ENCODE measurements at places on chromosomes 7 and 10.
A peak's percentile ranks its signal among the peaks of the same experiment; 100 is the strongest.

DNA sequence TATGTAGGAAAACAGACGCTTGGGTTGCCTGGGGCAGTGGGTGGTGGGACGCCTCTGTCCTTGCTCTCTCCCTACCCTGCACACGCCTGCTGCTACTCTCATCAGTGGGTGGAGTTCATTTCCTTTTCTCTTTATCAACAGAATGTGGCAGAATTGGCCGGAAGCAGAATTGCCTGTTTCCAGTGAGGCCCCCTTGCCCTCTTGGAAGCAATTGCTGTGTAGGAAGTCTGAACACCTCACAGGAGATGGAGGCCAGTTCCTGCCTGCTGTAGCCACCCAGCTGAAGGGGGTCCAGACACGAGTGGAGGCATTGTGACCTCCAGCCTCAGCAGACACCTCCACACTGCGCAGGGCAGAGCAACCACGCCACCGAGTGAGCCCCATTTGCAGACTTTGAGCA is 331.6 kb upstream of the ZNF32 start:
- DNase-seq = no peak

DNA sequence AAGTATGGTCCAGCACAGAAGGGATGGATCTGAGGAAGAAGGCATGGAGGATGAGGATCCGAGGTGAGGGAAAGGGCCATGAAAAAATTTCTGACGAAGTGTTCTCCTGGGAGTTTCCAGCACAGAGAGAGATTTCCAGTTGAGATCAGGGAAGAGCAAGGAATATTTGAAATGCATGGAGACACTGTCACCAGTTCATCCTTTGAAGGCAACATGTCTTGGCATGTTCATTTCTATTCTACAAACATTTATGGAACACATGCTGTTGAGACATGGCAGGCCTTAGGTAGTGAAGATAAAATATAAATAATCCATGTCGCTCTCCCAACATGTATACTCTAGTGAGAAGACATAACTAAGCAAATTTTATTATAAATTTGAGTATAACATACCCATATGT is 234.0 kb upstream of the TCF7L2 start:
- no peak for DNase-seq

DNA sequence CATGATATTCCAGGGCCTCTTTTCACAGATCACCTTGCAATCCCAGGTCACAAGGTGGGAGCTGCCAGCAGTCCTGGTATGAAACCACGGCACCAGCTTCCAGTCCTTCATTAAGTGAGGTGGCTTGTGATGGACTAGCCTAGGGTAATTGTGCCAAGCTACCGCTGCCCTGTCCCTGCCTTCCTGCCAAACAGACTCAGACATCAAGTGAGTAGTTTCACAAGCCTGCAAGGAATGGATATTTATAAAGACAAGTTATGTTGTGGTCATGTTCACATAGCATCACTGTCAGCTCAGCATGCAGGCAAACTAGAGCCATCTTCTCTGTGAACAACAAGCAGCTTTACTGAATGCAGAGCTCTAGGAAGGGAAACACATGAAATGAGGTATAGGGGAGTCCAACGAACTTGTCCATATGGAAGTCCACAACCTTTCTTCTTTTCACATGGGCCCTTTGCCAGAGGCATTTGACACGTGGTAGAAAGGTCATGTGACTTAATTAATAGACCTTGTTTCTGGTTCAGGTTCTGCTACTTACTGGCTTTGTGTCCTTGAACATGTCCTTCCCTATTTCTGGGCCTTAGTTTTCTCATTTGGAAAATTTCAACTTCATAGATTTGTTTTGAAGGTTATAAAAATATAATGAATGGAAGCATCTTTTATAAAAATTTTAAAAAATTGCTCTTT is 1061.2 kb downstream of the KCNMA1 start:
- no peak for DNase-seq

- DNase-seq = no peak
Measured at GRCh38 chr10:91653219-91653870, 20.5 kb upstream of the PPP1R3C start.

DNA sequence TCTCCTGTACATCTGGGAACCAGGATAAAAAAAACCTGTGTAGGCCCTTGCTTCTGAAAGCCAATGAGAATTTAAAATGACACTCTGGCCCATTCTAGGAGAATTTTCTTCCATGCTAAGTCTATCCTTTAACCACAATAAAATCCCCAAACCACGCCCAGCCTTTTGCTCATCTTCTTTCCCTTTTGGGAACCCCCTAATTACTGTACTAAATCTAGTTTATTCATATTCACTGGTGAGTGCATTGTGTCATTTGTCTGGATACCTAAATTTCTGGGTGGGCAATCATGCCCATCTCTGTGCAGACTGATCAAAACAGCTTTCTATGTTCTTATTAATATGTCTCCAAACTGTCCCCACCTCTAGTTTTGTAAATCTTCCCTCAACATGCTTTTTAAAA is 11.7 kb upstream of the CDK14 start:
- DNase-seq = no peak

DNA sequence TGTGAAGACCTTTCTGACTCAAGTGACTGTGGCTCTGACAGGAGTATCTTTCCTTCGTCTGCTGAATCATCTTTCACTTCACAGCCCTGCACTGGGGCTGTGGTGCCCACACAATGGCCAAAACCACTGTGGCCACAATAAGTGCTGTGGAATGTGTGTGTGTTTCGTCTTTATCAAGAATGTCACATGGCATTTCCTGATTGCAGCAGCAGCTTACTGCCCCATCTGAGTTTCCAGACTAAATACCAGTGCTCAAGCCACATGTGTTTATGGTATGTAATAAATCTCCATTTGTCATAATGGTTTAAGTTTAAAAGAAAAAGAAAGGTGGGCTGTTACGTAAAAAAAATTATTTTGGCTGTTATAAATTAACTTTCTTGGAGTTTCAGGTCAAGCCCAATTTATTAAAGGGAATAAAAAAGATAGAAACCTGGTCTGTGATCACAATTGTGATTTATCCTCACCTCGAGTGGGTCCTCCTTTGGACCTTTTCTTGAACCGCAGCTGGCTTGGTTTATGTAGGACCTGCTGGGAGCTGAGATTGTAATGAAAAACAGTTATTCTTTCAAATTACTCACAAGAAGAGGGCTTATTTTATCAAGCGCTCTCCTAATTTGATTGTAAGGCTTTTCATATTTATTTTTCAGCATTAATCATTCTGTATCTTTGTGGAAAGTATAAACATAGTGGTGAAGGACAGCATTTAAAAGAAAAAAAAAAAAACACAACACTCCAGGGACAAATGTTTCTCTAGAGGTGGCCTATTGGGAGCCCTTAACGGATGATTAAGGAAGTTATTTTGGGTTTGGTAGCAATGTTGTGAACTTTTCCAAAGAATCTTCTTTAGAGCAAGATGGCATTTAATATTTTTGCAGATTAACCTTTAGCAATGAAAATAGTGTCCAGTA is 116.2 kb downstream of the LRMDA start:
- DNase-seq = no peak

GRCh38 chr7:21507627-21508343 is 35.1 kb upstream of the DNAH11 start:
- DNase-seq = peak; percentile 21

DNA sequence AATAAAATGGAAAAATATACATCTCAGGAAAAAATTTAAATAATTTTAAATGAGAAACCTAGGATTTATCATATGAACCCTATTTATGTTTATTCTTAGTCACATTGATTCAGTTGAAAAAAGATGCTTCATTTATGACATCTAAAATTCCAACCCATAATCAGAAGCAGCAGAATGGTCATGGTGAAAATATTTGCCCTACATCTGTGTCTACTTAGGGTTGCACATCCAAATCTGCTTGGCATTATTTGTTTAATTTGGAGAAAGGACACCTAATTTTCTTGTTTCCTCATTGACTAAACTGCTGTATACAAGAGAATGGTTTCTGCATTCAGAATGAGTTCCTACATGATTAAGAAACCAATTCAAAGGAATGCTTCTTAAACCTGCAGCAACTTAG is 72.9 kb upstream of the SKAP2 start:
- no peak for DNase-seq

Measured in A549 (cell line).